ENCODE measurements at places on chromosomes 5 and 9.

DNA sequence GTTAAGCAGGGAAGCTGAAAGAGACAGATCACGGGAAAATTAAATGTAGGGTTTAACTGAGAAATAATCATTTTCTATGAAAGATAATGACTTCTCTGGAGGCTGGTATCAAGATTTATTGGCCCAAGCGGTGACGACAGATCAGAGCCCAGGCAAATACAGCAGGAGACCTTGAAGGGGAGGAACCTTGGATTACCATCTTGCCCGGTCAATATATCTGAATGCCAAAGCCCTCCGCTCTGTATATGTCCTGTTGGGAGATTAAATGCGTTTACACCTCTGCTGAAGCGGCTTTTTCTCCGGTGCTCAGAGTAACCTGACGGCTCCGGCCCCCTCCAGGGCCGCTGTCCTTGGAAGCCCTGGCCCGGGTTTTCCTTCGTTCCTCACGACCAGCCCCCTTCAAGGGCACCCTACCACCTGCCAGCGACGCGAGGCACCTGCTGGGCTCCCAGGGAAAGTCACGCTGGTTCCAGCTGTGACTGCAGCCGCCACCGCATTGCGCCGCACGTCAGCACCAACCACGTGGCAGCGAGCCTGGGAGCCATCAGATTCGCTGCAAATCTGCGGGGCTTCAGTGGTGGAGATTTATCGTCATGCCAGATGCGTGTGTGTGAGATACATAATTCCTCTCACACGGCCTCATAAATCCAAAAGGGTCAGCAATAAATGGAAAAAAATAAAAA lies 4.4 kb upstream of the QSOX2 start:
- DNase-seq, result no peak

GRCh38 chr9:29701559-29701958 lies 2128.3 kb upstream of the C9orf72 start:
- no peak for DNase-seq

- no peak for DNase-seq
These were observed 12.6 kb upstream of the CCNG1 start for GRCh38 chr5:163424836-163425235.

DNA sequence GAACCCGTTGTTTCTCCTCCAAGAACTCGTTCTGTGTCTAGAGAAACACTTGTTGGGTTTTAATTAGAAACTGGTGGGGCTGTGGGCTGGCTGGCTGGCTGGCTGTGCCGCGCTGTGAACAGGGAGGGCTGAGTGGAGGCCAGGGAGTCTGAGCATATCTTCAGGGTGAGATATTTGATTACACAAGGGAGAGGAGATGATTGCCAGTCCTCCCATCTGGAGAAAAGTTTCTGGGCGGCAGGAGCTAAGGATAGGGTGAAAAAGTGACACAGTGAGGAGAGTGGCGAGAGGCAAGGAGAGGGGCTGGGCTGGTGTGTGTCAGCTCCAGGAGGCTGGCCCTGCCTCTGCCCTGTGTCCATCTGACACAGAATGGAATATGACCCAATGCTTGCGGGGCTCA lies 63.0 kb downstream of the GDNF start:
- peak; percentile 61 for DNase-seq

- DNase-seq, result peak; percentile 88
These were observed 103.3 kb downstream of the SREK1 start for GRCh38 chr5:66247176-66247960.

GRCh38 chr5:173371400-173371799 lies 43.2 kb upstream of the STC2 start:
- no peak for DNase-seq

GRCh38 chr5:135628771-135629563 lies 50.2 kb upstream of the CXCL14 start:
- DNase-seq, result no peak

DNA sequence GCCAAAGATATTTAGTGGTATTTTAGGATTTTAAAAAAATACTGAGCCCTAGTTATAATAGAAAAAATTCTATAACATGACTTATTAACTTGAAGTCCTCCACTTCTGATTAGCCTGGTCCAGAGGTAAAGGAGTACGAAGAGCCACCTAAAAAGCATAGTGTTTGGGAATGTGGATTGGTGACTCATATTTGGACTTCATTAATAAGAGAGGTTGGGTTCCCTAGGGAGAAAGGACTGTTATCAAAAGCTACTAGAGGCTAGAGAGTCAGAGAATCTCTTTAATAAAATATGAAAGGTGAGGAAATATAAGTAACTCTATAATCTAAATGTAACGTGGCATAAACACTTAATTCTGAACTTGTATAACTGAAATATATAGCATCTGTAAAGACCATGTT lies 180.7 kb upstream of the TARS1 start:
- DNase-seq, result no peak

- DNase-seq, result no peak
These were observed 958 bp downstream of the CD180 start for GRCh38 chr5:67195406-67196275.

All from NCI-H226 (cell line).